Stimulated activated CD4-positive, alpha-beta T cell treated with anti-CD3 and anti-CD28 coated beads, Interleukin-4, amount 100 ng/mL, for 24 hours (primary cell): ENCODE measurements at places on chromosomes 2 and 18.

DNA sequence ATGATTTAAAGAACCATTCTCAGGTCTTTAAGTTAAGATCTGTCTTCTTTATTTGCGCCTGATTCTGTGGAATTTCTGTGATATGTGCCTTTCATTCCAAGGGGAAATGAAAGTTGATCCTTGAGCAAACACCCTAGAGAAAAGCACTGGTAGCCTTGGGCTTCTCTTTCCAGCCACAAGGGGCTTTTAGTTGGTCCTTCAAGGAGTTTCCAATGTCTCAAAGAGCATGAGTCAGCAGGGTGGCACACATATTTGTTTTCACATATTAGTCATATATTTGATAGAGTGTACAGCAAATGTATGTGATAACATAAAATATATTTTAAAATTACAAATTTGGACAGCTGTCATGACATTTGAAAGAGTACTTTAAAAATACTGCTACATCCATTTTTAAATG lies 339.5 kb downstream of the TXNL1 start:
- DNase-seq, result no peak

GRCh38 chr2:218188528-218188927 lies 21.8 kb upstream of the CXCR1 start:
- DNase-seq, result no peak

GRCh38 chr18:1797235-1797634 lies 774.1 kb downstream of the METTL4 start:
- no peak for DNase-seq

DNA sequence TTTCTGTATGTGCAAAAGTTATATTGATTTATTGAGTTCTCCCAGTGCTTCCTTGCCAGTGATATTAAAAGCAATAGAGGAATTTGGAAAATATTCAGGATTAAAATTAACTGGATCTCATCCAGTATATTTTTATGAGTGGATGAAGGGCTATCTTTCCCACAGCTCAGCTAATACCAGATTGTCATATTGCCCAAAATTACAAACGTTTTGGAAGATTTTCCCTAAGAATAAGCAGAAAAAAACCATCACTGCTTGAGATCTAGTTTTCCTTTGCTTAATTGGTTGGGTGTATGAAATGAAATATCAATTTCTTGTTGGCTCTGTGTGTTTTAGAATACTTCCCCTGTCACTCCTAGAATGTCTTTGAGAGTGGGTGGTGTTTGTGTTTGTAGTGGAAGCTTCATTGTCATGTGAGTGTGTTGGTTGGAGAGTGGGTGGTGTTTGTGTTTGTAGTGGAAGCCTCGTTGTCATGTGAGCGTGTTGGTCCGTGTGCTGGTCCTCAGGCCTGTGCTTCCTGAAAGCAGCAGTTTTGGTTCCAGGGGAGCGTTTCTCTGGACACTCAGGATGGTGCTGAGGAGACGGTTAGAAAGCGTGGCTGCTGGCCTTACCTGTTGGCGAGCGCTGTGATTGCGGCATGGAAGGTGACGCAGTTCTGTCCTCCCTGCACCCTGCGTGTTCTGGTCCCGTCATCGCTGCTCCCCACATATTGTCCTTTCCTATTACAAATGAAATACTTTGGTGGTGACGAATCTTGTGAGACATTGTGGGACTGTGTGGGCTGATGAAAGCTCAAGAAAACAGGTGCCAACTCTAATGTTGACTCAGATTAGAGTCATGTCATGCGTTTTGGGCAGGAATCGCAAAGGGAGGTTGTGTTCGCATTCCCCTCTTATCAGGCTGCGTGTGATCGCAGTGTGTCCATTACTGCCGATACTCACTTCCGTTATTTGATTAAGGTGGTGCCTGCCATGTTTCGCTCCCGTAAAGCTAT lies 12.4 kb downstream of the ASB1 start:
- DNase-seq, result peak; percentile 79

DNA sequence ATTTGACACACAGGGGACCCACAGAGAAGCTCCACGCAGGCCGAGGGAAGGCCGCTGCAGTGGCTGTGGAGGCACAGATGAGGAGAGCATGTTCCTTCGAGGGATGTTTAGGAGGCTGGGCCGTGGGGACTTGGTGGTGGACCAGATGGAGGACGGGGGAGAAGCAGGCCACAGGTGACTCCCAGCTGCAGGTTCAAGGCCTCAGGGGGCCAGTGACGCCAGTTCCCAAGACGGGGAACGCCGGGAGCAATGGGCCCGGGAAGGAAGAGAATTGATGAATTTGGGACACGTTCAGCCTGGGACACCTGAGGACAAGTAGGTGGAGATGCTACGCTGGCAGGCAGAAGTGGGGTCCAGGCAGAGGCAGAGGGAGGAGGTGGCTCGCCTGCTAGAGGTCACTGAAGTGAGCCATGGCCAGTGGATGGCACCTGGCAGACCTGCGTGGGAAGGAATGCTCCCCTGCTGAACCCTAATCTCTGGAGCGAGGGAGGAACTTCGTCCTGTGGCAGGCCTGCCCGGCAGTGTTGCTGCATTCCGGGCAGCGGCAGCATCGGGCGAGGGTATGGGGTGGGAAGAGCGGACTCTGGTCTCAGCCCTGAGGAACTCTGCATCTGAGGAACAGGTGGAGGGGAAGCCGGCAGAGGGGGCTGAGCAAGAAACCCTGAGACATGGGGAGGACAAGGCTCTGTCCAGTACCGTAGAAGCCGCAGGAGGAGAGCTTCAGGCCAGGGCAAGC lies 25.2 kb upstream of the HPCAL1 start:
- no peak for DNase-seq

DNA sequence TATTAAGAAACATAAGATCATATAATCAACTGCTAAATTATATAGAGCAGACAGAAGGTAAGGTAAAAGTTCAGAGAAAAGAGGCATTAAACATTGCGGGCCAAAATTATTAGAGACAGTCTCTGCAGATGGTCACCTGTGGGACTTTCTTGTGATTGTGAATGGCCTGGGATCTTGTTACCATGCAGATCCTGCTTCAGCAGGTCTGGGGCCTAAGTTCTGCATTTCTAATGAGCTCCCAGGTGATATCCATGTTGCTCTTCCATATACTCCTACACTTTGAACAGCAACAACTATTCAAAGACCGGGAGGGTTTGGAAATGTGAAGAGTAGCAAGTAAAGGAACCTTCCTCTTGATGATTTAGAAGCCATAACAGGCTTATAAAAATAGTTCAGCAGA lies 8.5 kb upstream of the ETAA1 start:
- DNase-seq, result no peak

DNA sequence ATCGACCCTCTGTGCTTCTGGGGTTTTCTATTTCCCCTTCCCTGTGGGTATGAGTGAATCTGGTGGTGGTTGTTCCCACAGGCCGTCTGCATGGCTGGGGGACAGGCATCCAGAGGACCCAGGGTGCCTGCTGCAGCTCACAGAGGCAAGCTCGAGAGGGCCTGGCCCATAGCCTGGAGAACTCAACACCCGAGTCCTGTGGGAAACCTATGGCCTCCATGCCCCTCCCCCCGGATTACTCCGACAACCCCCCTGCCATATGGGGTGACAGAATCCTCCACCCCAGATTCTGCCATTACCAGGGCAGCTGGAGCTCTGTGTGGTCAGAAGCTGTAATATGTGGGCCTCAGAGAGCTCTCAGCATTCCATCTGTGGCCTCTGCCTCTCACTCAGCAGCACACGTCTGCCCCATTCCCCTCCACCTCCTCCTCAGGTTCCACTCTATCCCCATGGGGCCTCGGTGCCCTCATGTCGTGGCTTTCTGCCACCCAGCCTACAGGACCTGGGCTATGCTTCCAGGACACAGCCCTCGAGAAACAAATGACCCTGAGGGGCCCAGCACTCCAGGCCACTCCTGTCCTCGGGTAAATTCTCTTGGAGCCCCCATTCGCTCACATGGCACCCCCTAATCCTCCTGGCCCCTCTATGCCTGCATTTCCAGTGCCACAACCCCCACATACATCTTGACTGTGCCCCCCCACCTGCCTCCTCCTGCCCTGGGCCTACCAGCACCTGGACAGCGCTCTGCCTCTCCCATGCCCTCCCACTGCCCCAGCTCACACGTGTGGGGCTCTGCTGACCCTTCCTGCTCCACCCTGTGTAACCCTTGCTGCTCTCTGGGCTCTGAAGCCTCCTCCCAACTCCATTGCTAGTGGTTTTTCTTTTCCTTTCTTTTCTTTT lies 3.6 kb downstream of the MZT2A start:
- DNase-seq, result no peak
